Mesangial cell (primary cell): ENCODE measurements at places on chromosomes 2 and 18. TPM values are rescaled to one million over a fixed set of nuclear protein-coding genes. Genes with fewer than 3 reads are reported as not detected.

The TUBA4B gene
- total RNA-seq = not detected in 2 replicates

The CAPG gene
- 236 and 507 TPM in 2 replicates for total RNA-seq

The PLGLB2 gene
- not detected in 2 replicates for total RNA-seq

The LBH gene
- 123 and 166 TPM in 2 replicates for total RNA-seq

The CCDC138 gene
- total RNA-seq = 2.3 and 8.1 TPM in 2 replicates

The CDH2 gene
- total RNA-seq = 125 and 220 TPM in 2 replicates

The ABHD1 gene
- 0.16 and 0.89 TPM in 2 replicates for total RNA-seq

The TWIST2 gene
- total RNA-seq = 6.3 and 12.7 TPM in 2 replicates

The KLHL41 gene
- under 0.01 TPM in 2 replicates for total RNA-seq

The TSPYL6 gene
- total RNA-seq = not detected in 2 replicates

The CUL3 gene
- 22.9 and 36.3 TPM in 2 replicates for total RNA-seq

The KLF7 gene
- 24.1 and 26.6 TPM in 2 replicates for total RNA-seq

The TMEM200C gene
- total RNA-seq = 0.16 and 1.0 TPM in 2 replicates

The SEPTIN10 gene
- total RNA-seq = 34.1 and 44.2 TPM in 2 replicates

The TGOLN2 gene
- total RNA-seq = 86.5 and 121 TPM in 2 replicates

The EIPR1 gene
- total RNA-seq = 27.4 and 45.3 TPM in 2 replicates

The SPEG gene
- total RNA-seq = 6.8 and 24.8 TPM in 2 replicates

The LRRC30 gene
- not detected in 2 replicates for total RNA-seq

The GULP1 gene
- total RNA-seq = 44.2 and 54.9 TPM in 2 replicates

The FAM124B gene
- not detected in 2 replicates for total RNA-seq

The AOX1 gene
- total RNA-seq = 1.5 and 9.3 TPM in 2 replicates

The GNLY gene
- total RNA-seq = not detected in 2 replicates

The RAB6D gene
- under 0.01 TPM in 1 of 2 replicates, not detected in the other for total RNA-seq

The MDH1B gene
- 0.49 and 1.4 TPM in 2 replicates for total RNA-seq

The ATAD2B gene
- total RNA-seq = 2.8 and 3.2 TPM in 2 replicates

The SLC20A1 gene
- 57.0 and 80.8 TPM in 2 replicates for total RNA-seq

The POU3F3 gene
- total RNA-seq = 0.98 and 11.3 TPM in 2 replicates

The TXNDC2 gene
- 0.13 TPM in 1 of 2 replicates, not detected in the other for total RNA-seq

The ITM2C gene
- 101 and 230 TPM in 2 replicates for total RNA-seq

The RIT2 gene
- not detected in 2 replicates for total RNA-seq

The HSPE1 gene
- total RNA-seq = 30.3 and 127 TPM in 2 replicates

The NCKAP5 gene
- total RNA-seq = 0.25 and 0.98 TPM in 2 replicates

The DSC2 gene
- total RNA-seq = 10.4 TPM in 2 replicates

The TGFBRAP1 gene
- 18.6 and 30.7 TPM in 2 replicates for total RNA-seq

The TANC1 gene
- total RNA-seq = 10.1 and 23.2 TPM in 2 replicates

The C2orf80 gene
- not detected in 2 replicates for total RNA-seq

The GRB14 gene
- total RNA-seq = 25.1 and 51.3 TPM in 2 replicates

The GALNT5 gene
- 1.8 and 2.4 TPM in 2 replicates for total RNA-seq

The RUFY4 gene
- total RNA-seq = not detected in 2 replicates

The MROH2A gene
- total RNA-seq = not detected in 2 replicates

The ACOXL gene
- not detected in 2 replicates for total RNA-seq

The TUBA3D gene
- not detected in 2 replicates for total RNA-seq

The DTYMK gene
- total RNA-seq = 32.2 and 149 TPM in 2 replicates

The MEP1B gene
- not detected in 2 replicates for total RNA-seq

The FHOD3 gene
- total RNA-seq = 28.7 and 55.8 TPM in 2 replicates

The STON1 gene
- 2.1 and 4.6 TPM in 2 replicates for total RNA-seq

The KLHL29 gene
- total RNA-seq = 4.9 and 11.4 TPM in 2 replicates
